ENCODE measurements at places on chromosomes 5 and 9.

- peak; percentile 82 for DNase-seq
Observed at GRCh38 chr5:88551724-88552345, 283.2 kb upstream of the TMEM161B start.

GRCh38 chr9:28951945-28952344 is 1378.7 kb upstream of the C9orf72 start:
- DNase-seq: no peak

DNA sequence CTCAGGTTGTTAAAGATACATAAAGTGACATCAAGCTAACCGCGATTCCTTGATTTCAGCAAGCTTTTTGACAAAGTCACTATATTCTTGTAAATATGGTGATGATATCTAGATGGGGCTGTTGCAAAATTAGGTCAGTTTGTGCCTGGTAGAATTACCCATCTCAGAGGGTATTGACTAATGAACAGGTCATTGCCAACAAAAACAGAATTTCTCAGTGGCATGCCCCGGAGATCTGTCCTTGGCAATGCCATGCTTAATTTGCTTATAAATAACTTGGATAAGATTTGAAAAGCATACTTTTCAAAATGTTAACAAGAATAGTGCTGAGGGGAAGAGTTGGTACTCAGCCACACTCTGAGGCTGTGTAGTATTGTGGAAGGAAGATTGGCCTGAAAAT is 783.3 kb upstream of the SEMA6A start:
- peak; percentile 55 for DNase-seq

GRCh38 chr5:177495243-177496060 is 2.0 kb downstream of the PDLIM7 start:
- DNase-seq: no peak

GRCh38 chr9:31445357-31445756 is 939.1 kb upstream of the ACO1 start:
- DNase-seq: no peak

DNA sequence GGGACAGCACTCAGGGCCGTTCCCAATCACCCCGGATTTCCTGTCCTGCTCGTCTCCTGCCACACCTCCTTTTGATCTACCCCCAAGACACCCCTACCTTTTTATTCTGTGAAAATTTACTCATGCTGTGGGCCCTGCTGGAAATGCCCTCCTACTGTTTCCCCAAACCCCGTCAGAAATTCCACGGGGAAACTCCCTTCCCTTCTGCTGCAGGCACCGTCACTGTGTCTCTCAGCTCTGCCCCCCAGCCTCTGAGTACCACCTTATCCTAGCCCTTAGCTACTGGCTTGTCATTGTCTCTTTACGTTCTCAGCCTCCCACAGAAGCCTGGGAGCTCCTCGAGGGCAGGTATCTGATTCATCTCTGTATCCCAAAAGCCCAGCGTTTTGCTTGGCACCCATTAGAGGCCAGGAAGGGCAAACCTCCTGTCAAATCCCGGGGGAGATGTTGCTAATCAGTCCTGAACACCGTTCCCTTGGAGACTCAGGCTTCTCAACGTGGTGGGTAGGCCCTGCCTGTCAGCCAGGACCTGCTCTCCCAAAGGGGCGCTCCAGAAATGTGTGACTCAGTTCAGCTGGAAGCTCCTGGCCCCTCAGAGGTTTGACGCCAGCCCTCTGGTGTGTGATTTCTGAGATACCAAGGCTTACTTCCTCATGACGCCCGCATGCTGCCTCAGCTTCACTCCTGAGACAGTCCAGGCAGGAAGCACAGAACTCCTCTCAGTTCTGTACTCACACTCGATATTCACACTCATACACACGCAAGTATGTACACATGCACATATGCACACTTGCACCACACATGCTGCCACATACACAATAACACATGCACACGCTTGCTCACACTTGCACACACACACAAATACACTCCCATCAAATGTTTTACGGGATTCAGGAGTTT is 50.7 kb upstream of the GRHPR start:
- DNase-seq: no peak

- DNase-seq: no peak
Observed at GRCh38 chr9:118693645-118694044, 675.6 kb downstream of the BRINP1 start.

GRCh38 chr9:132672413-132672690 is 2.1 kb downstream of the GTF3C4 start:
- DNase-seq: no peak

GRCh38 chr5:54007827-54008777 is 302.3 kb downstream of the ARL15 start:
- no peak for DNase-seq

DNA sequence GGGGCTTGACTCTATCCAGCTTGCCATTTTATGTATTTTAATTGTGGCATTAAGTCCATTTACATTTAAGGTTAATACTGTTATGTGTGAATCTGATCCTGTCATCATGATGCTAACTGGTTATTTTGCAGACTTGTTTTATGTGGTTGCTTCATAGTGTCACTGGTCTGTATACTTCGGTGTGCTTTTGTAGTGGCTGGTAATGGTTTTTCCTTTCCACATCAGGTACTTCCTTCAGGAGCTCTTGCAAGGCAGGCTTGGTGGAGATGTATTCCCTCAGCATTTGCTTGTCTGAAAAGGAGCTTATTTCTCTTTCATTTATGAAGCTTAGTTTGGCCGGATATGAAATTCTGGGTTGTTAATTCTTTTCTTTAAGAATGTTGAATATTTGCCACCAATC is 145.9 kb downstream of the CPLANE1 start:
- no peak for DNase-seq

- DNase-seq: no peak
Observed at GRCh38 chr5:119063579-119064379, 7.1 kb upstream of the DMXL1 start.

GRCh38 chr5:39520232-39520572 is 95.4 kb upstream of the DAB2 start:
- peak; percentile 59 for DNase-seq

- no peak for DNase-seq
Observed at GRCh38 chr5:149045089-149045460, 17.8 kb downstream of the SH3TC2 start.

GRCh38 chr5:61000887-61001286 is 55.9 kb downstream of the NDUFAF2 start:
- peak; percentile 22 for DNase-seq

DNA sequence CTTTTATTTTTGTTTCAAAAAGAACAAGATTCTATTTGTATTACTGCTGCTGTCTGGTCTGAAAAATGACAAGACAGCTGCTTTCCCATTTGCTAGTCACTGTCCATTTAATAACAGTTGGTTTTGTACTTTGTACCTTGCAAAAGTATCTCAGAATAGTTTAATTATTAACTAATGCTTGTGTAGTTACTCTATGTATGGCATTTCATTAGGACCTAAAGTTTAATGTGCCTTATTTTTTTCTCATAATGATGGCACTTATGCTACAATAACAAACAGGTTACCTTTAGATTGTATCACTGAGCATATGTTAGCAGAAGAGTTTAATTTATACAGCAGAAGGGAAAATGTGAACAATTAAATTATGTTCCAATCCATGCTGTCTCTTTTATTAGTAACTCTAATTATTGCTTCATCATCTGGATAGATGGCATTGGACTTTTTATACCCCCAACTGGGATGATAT is 134.2 kb downstream of the CDH10 start:
- DNase-seq: no peak

DNA sequence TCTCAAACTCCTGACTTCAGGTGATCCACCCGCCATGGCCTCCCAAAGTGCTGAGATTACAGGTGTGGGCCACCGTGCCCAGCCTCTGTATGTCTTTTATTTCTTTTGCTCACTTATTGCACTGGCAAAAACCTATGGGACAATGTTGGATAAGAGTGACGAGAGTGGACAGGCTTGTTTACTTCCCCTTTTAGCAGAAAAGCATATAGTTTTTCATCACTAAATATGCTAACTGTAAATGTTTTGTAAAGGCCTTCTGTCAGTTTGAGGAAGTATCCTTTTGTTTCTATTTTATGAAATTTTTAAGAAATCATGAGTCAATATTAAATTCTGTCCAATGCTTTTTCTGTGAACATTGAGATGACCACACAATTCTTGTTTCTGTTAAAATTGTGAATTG is 103.3 kb downstream of the AUH start:
- no peak for DNase-seq

GRCh38 chr5:173301695-173302545 is 26.3 kb downstream of the STC2 start:
- DNase-seq: no peak

DNA sequence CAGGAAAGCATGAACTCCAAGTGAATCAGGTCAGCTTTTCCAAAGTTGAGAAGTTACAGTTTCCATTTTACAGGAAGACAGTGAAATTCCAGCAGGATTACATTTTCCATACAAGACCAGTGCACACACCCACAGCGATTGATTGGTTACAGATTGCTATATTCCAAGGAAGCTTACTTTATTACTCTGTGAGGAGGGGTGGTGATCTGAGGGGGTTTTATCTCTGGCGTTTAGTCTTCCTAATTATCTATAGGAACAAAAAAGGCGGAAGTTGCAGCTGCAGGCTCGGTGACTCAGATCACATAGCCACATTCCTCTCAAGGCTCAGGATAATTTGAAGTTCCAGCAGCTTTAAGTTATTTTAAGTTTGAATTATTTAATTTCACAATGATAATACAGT is 450.4 kb upstream of the NMUR2 start:
- DNase-seq: no peak

GRCh38 chr5:142851731-142852130 is 81.6 kb downstream of the ARHGAP26 start:
- no peak for DNase-seq

- no peak for DNase-seq
Observed at GRCh38 chr9:96068511-96068910, 193.0 kb downstream of the ERCC6L2 start.

DNA sequence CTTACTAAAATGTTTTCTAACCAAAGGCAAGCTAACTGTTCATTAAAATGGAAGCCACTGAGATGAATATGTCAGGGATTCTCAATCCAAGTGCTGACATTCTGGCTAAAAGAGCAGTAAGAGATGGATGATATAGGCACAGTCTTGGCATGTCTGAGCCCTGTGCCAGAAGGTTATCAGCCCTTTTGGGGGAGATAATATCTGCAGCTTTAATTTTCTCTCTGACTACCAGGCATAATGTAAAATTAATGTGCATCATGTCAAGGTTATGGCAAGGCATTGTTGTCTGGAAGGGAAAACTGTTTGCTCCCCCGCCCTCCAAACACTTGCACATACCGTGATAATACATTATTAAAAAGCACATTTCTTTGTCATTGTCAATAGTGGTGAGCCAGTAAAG is 609.8 kb downstream of the ZNF608 start:
- no peak for DNase-seq

All from G401 (cell line).